Sigmoid colon (tissue), 7 donors: ENCODE measurements at places on chromosomes 2 and 18. TPM values are rescaled to one million over a fixed set of nuclear protein-coding genes. Genes with fewer than 3 reads are reported as not detected.

DNA sequence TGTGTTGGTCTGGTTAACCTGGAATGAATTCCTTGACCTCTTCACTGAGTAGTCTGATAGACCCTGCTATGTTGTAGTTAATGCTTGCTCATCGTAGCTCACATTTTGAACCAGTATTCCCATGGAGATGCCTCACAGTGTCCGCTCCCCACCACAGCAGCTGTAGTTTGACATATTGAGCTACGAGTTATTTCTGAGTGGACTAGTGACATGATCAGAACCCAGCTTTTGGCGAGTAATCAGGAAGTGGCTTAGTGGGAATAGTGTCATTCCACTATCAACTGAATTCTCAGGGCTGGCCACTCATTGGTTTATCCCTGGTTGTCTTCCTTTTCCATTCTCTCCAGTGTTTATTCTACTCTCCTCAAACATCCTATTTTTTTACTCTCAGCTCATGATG lies 102.7 kb downstream of the MYO1B start:
- H3K4me1 ChIP-seq = no peaks in the 10 kb centered on the region
- no peak for DNase-seq
- no peak overlapping the region for H3K4me3 ChIP-seq

- H3K36me3 ChIP-seq = no peaks in the 10 kb centered on the region
- no peaks in the 10 kb centered on the region for H3K27me3 ChIP-seq
- no peak for DNase-seq
- no peak overlapping the region for H3K4me3 ChIP-seq
- H3K27ac ChIP-seq = no peak overlapping the region
- no peaks in the 10 kb centered on the region for H3K4me1 ChIP-seq
Observed at GRCh38 chr2:199439542-199439941, 18.2 kb downstream of the SATB2 start.

DNA sequence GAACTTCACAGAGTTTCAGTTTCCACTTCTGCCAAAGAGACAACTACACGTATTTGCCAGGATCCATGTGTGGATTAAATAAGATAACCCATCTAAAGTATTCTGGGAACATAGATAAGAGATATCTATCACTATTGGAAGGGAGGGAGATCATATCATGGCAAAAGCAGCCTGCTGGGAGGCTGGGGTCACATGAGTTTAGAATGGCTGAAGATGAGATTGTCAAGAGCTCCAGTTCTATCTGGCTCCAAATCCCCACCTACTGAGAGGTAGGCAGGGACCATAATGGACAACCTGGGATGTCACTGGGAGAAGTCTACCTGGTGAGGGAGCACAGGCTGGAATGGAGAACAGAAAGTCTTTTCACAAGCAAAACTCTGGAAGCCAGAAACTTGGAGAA lies 192.6 kb upstream of the ST6GAL2 start:
- H3K36me3 ChIP-seq = no peaks in the 10 kb centered on the region
- no peaks in the 10 kb centered on the region for H3K4me1 ChIP-seq
- H3K27ac ChIP-seq = no peak overlapping the region
- no peak overlapping the region for H3K4me3 ChIP-seq

The KCNG2 gene
- not detected for total RNA-seq

GRCh38 chr2:58720770-58721697 lies 479.9 kb upstream of the FANCL start:
- DNase-seq = no peak
- no peaks in the 10 kb centered on the region for H3K4me1 ChIP-seq
- H3K4me3 ChIP-seq = no peak overlapping the region
- H3K27ac ChIP-seq = no peak overlapping the region
- no peaks in the 10 kb centered on the region for H3K27me3 ChIP-seq

DNA sequence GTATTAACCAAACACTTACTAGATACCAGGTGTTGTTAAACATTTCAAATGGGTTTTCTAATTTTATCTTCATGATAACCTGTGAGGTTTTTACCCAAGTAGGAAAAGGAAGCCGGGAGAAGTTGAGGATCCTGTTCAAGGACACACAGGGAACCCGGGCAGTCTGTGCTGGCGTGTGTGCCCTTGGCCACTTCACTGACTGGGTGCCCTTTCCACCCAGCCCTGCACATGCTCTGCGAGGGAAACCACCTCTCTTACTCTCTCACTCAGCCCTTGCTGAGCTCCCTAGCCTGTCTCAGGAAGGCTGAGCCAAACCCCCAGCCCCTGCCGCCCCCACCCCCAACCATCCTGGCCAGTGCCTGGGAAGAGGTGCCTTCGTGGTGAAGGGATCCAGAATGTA lies 51.8 kb downstream of the TEX44 start:
- H3K27me3 ChIP-seq = no peaks in the 10 kb centered on the region
- no peak overlapping the region for H3K4me3 ChIP-seq
- peak overlapping the region; percentile 95 for H3K27ac ChIP-seq
- DNase-seq = no peak

DNA sequence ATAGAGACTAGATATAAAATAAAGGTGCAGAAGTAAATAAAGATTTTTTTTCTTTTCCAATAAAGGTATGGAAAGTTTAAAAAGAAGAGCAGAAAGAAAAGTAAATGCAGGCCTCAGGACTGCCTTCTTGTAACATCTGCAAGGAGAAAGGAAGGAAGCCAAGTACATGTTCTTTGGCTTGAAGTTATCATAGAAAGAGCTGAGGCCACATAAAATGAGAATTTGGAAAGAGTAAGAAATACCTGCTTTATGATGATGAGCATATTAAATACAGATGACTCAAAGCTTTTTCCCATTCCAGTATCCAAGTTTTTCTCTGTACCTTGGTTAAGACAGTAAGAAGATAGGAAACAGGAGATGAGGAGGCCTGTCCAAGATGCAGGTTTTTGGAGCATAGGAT lies 25.3 kb upstream of the UBE2E3 start:
- no peaks in the 10 kb centered on the region for H3K27me3 ChIP-seq
- no peaks in the 10 kb centered on the region for H3K36me3 ChIP-seq
- no peak overlapping the region for H3K4me3 ChIP-seq
- H3K27ac ChIP-seq = no peak overlapping the region

DNA sequence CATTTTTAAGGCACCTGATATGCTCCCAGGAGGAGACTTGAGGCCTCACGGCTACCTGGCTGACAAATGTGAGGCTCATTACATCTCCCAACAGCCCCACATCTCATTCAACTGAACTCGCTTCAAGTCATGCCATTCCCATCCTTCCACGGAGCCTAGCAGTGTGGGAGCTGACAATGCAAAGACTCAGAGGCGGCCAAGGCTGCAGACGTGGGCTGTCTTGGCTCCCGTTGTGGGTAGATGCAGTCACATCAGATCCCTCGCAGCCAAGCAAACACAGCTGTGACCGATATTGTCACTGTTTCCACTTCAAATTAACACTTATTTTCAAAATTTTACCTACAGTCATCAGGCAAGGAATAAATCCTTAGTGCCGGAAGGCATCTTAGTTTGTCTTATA lies 64.0 kb upstream of the TRIB2 start:
- H3K36me3 ChIP-seq = no peaks in the 10 kb centered on the region
- no peaks in the 10 kb centered on the region for H3K27me3 ChIP-seq
- H3K27ac ChIP-seq = no peak overlapping the region

- H3K27me3 ChIP-seq = peaks cover 31% of the 10 kb centered on the region
- no peak overlapping the region for H3K4me3 ChIP-seq
- peak; percentile 21 for DNase-seq
Observed at GRCh38 chr2:94996305-94997100, 29.0 kb upstream of the MAL start.

DNA sequence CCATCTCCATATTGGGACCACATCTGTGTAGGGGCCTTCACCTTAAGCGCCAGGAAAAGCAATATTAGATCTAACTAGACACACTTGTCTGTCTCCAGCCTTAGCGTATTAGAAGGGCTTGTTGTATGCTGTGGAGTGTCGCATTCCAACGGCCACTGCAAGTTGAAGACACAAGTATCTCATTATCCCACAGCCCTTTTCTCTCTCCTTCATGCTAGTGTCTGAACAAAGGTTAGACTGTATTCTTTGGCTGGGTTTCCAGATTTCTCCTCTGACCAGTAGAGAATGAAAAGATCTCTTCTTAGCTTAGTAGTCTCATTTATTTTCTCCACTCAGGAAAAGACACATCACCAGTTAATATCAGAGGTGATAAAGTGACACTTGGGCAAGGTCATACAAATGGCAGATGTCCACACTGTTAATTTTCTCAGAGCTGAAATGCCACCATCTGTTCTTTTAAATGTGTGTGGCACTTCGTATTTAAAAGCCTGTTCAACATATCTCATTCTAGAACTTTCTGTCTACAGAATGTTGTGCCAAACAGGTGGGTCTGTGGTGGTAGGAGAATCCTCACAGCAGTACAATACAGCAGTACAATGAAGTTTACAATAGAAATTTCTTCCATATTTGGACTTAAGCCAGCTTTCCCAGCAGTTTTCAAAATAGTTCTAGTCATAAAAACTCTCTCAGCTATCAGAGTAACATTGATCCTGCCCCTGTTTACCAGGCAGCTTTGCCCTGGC lies 94.0 kb upstream of the ITGA6 start:
- H3K27ac ChIP-seq = no peak overlapping the region
- no peaks in the 10 kb centered on the region for H3K4me1 ChIP-seq
- DNase-seq = no peak
- H3K36me3 ChIP-seq = no peaks in the 10 kb centered on the region
- H3K4me3 ChIP-seq = no peak overlapping the region

The NDC80 gene
- total RNA-seq = not detected

- H3K27me3 ChIP-seq = no peaks in the 10 kb centered on the region
- H3K27ac ChIP-seq = peak overlapping the region; percentile 68
- no peak overlapping the region for H3K4me3 ChIP-seq
- H3K36me3 ChIP-seq = no peaks in the 10 kb centered on the region
Observed at GRCh38 chr2:46490521-46491141, 11.3 kb downstream of the TMEM247 start.

GRCh38 chr2:216475767-216476166 lies 22.9 kb upstream of the RPL37A start:
- no peak overlapping the region for H3K27ac ChIP-seq
- peaks cover 8% of the 10 kb centered on the region for H3K36me3 ChIP-seq
- no peak for DNase-seq
- no peaks in the 10 kb centered on the region for H3K4me1 ChIP-seq
- H3K27me3 ChIP-seq = no peaks in the 10 kb centered on the region
- no peak overlapping the region for H3K4me3 ChIP-seq

The GPBAR1 gene
- total RNA-seq = 5.3 TPM

- no peak overlapping the region for H3K4me3 ChIP-seq
- H3K27ac ChIP-seq = peak overlapping the region; percentile 51
- no peaks in the 10 kb centered on the region for H3K27me3 ChIP-seq
- DNase-seq = no peak
- peaks cover 34% of the 10 kb centered on the region for H3K4me1 ChIP-seq
Observed at GRCh38 chr2:217366266-217366895, 506.5 kb upstream of the TNP1 start.

DNA sequence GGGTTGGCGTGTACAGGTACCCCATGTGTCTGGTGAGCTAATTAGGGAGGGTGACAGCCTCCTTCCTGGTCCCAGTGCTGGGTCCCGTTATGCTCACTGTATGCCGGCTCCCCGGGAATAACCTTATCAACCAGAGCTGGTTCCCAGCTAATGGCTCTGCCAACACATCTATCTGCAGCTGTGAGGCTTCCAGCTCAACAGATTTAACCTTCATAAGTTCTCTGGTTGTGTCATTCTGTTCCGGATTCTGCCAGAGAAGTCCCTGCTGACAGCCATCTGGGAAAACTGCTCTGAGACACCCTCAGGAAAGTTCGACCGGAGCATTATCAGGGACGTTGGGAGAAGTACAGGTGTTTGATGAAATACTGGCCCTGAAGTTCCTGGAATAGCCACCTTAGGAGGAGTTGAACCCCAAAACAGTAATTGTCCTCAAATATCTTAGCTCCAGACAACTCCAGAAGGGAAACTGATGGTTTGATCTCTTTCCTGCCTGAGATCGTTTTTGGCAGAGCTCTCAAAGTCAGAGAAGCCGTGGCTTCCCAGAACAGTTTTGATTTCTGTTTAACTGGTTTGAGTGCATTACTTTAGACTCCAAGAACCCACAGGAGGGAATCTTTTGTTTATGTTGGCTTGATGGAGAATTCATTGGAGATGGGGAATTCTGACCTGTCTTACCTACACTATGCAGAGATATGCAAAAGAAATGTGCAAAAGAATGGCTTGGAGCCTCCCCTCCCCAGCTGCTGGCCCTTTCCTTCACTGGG lies 39.4 kb upstream of the TXNDC2 start:
- no peak for DNase-seq
- H3K36me3 ChIP-seq = no peaks in the 10 kb centered on the region
- H3K4me3 ChIP-seq = no peak overlapping the region
- no peaks in the 10 kb centered on the region for H3K4me1 ChIP-seq
- H3K27ac ChIP-seq = peak overlapping the region; percentile 58

GRCh38 chr2:165624470-165624800 lies 154.9 kb downstream of the CSRNP3 start:
- no peaks in the 10 kb centered on the region for H3K27me3 ChIP-seq
- H3K36me3 ChIP-seq = no peaks in the 10 kb centered on the region
- H3K4me3 ChIP-seq = no peak overlapping the region
- H3K4me1 ChIP-seq = peaks cover 11% of the 10 kb centered on the region
- no peak for DNase-seq

The RAB31 gene
- 65.1 TPM for total RNA-seq

GRCh38 chr18:2846636-2847316 lies at the start of gene EMILIN2:
EMILIN2 (plus strand) TSS chr18:2847006; CDS start chr18:2847189, 183 bp downstream.
- no peaks in the 10 kb centered on the region for H3K36me3 ChIP-seq
- peaks cover 23% of the 10 kb centered on the region for H3K27me3 ChIP-seq
- peak within 1 kb of the TSS; percentile 52 for H3K4me3 ChIP-seq
- H3K27ac ChIP-seq = peak within 1 kb of the TSS; percentile 57

The VIT gene
- 13.2 TPM for total RNA-seq

GRCh38 chr2:6492573-6492972 lies 373.1 kb downstream of the CMPK2 start:
- no peaks in the 10 kb centered on the region for H3K36me3 ChIP-seq
- H3K4me1 ChIP-seq = no peaks in the 10 kb centered on the region
- H3K27ac ChIP-seq = no peak overlapping the region
- H3K27me3 ChIP-seq = no peaks in the 10 kb centered on the region
- no peak for DNase-seq
- no peak overlapping the region for H3K4me3 ChIP-seq

- no peak overlapping the region for H3K4me3 ChIP-seq
- H3K4me1 ChIP-seq = no peaks in the 10 kb centered on the region
Observed at GRCh38 chr2:157849591-157849990, 26.5 kb downstream of the ACVR1 start.

The VSNL1 gene
- not detected for total RNA-seq
